ENCODE measurements at places on chromosomes 11 and 22.

GRCh38 chr11:95647871-95648270, 141.7 kb downstream of the FAM76B start:
- no peaks in the 10 kb centered on the region for H3K36me3 ChIP-seq
- no peaks in the 10 kb centered on the region for H3K4me1 ChIP-seq
- no peak for DNase-seq
- no peaks in the 10 kb centered on the region for H3K27me3 ChIP-seq
- H3K27ac ChIP-seq, result no peak overlapping the region

DNA sequence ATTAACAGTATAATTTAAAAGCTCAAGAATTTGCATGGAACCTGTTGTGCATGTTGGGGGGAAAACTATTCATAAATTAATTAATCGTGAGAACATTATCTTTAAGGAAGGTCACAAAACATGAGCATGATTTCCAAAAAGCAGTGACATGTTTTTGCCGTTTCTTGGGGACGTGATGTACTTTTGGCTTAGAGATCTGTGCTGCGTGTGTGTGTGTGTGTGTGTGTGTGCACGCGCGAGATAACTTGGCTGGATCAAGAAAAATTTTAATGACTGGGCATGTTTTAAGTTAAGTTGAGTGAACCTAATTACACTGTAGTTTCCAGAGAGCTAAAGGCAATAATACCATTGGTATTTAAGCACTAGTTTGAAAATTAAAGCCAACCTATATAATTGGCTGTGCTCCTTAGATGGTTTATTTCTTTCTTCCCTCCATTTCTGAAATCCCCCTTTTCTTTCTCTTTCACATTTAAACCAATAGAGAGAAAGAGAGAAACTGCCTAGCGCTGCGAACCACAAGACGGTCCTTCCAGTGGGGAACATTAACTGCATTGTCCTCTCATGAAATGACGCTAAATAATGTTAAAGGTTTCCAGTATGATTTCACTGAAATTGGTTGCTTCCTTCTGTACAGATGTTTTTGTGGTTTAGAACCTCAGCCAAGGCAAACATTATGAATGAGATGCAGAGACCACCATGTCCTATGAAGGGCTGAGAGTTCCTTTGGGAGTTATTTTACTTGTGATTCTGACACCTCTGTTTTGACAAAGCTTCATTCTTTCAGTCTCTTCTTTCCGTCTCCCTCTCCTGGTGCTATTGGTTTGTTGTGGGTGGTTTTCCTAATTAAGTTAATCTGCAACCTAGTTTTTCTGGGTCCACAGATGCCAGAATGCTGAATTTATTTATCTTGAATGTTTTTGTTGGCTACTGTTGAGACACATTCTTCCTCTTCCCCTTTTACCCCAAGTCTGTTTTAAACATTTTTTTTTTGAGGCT, 51.7 kb downstream of the ZBTB16 start:
- peaks cover 3% of the 10 kb centered on the region for H3K27me3 ChIP-seq
- no peak overlapping the region for H3K4me3 ChIP-seq
- no peak for DNase-seq
- H3K36me3 ChIP-seq, result no peaks in the 10 kb centered on the region
- H3K4me1 ChIP-seq, result no peaks in the 10 kb centered on the region
- no peak overlapping the region for H3K27ac ChIP-seq

GRCh38 chr11:8603696-8604077, 9.7 kb upstream of the STK33 start:
- H3K27ac ChIP-seq, result no peak overlapping the region
- no peak for DNase-seq
- H3K36me3 ChIP-seq, result no peaks in the 10 kb centered on the region
- peaks cover 5% of the 10 kb centered on the region for H3K27me3 ChIP-seq

GRCh38 chr11:90148900-90149299, 14.4 kb downstream of the NAALAD2 start:
- H3K27ac ChIP-seq, result no peak overlapping the region
- H3K4me1 ChIP-seq, result no peaks in the 10 kb centered on the region
- H3K27me3 ChIP-seq, result no peaks in the 10 kb centered on the region
- DNase-seq, result no peak
- no peak overlapping the region for H3K4me3 ChIP-seq
- H3K36me3 ChIP-seq, result no peaks in the 10 kb centered on the region

DNA sequence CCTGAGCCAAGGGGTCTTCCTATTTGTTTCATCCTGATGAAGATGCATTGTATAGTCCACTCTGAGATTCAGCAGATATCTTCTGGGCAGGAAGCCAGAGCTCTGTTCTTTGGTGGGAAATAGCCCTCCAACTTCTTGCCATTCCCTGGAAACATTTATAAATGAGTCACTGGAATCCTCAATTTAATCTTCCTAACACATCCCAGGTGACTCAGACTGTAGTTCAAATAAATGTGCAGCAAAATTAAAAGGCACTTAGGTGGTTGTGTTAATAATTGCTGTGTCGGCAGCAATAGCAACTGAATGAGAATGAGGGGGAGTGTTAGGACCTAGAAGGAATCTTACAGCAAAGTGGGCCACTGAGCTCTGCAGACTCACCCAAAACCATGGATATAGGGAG, 108.6 kb downstream of the INSC start:
- no peak for DNase-seq
- no peaks in the 10 kb centered on the region for H3K4me1 ChIP-seq
- H3K27me3 ChIP-seq, result no peaks in the 10 kb centered on the region
- no peak overlapping the region for H3K4me3 ChIP-seq
- no peaks in the 10 kb centered on the region for H3K36me3 ChIP-seq
- H3K27ac ChIP-seq, result no peak overlapping the region

DNA sequence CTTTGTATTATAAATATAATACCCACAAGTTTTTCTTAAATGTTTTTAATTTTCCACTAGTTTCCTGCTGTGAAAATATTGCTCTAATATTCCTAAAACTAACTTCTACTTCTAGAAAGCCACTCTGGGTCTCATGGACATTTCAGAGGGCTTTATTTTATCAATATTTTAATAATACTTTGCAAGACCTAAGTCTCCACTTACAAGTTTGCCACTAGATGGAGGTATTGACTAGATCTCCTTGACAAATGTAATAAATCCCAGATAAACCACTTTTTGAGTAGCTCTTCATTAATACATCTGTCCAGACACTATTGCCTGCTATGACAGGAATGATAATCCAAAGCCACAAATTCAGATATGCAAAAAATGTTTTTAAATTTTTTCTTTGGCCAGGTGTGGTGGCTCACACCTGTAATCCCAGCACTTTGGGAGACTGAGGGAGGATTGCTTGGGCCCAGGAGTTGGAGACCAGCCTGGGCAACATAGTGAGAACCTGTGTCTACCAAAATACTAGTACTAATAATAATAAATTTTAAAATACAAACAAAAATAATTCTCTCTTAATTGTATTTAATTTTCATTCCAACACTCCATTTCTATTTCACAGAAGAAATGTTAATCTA, 3.5 kb upstream of the ACAT1 start:
- H3K4me1 ChIP-seq, result peaks cover 19% of the 10 kb centered on the region
- no peak overlapping the region for H3K4me3 ChIP-seq
- no peak for DNase-seq
- H3K27ac ChIP-seq, result no peak overlapping the region
- H3K36me3 ChIP-seq, result no peaks in the 10 kb centered on the region
- H3K27me3 ChIP-seq, result no peaks in the 10 kb centered on the region

- no peaks in the 10 kb centered on the region for H3K27me3 ChIP-seq
- H3K4me3 ChIP-seq, result no peak overlapping the region
- H3K36me3 ChIP-seq, result peaks cover 9% of the 10 kb centered on the region
- DNase-seq, result peak; percentile 33
- no peak overlapping the region for H3K27ac ChIP-seq
These were observed 43.9 kb downstream of the BIRC2 start for GRCh38 chr11:102390667-102391465.

DNA sequence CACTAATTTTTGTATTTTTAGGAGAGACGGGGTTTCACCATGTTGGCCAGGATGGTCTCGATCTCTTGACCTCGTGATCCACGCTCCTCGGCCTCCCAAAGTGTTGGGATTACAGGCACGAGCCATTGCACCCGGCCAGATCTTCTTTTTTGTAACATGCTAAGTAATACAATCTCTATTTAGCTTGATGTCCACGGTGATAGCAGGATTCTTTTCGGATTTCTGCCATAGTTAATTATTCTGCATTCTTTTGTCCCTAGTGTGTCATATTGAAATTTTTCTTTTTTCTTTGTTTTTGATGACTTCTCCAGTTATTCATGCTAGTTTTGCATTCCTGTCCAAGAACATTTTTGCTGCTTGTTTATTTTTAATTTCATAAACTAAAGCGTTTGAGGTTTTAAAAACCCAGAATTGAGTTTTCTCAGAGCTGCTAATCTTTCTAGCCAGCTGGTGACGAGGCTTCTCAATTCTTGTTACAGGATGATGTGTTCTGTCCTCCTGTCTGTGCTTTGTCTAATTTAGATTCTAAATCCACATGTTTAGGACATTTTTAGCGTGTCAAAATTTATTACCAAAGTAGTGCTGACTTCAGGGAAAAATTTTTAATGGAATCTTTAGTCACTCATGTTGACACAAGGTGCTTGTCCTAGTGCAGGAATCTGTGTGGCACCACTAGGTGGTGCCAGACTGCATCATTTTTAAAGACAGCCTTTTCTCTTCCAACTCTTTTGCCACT, 21.8 kb downstream of the NF2 start:
- no peaks in the 10 kb centered on the region for H3K27me3 ChIP-seq
- no peak for DNase-seq
- H3K4me3 ChIP-seq, result no peak overlapping the region
- H3K4me1 ChIP-seq, result peaks cover 37% of the 10 kb centered on the region

- no peak overlapping the region for H3K4me3 ChIP-seq
- DNase-seq, result peak; percentile 40
- H3K4me1 ChIP-seq, result no peaks in the 10 kb centered on the region
These were observed 15.9 kb downstream of the MRGPRG start for GRCh38 chr11:3202759-3203158.

DNA sequence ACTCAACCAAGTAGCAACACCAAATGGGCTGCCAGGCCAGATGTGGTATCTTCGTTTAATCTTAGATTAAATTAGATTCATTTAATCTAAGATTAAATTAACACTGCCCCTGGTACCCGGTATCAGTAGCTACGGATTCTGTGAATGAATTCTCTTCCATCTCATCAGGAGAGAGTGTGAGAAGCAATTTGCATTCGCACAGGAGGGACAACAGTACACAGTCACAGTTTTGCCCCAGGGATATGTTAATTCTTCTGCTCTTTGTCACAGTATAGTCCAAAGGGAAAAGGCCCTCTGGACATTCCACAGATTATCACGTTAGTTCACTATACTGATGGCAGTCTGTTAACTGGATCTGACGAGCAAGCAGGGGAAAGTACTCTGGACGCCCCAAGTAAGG, 22.9 kb downstream of the ASCL2 start:
- no peaks in the 10 kb centered on the region for H3K36me3 ChIP-seq
- no peak for DNase-seq
- no peak overlapping the region for H3K4me3 ChIP-seq
- no peaks in the 10 kb centered on the region for H3K27me3 ChIP-seq
- no peaks in the 10 kb centered on the region for H3K4me1 ChIP-seq

GRCh38 chr11:92504534-92504933, 279.9 kb downstream of the FAT3 start:
- H3K27me3 ChIP-seq, result no peaks in the 10 kb centered on the region
- no peak overlapping the region for H3K4me3 ChIP-seq
- DNase-seq, result no peak

DNA sequence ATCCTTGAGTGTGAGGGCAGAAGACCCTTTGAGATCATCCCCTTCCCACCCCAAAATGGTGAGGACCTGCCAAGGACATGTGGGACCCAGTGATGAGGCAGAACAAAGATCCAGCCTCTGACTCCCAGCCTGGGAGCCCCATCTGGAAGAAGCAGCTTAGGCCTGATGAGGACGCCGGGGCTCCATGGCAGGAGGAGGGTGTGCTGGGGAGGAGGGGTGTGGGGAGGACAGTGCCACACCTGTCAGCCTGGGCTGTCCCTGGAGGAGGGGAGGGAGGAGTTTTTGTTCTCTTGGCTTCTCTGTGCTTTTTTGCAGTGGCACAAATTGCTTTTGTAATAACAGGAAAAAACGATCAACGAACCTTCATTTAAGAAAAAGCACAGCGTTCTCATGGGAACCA, 44.4 kb upstream of the DAGLA start:
- no peak overlapping the region for H3K27ac ChIP-seq
- H3K4me3 ChIP-seq, result no peak overlapping the region
- no peaks in the 10 kb centered on the region for H3K4me1 ChIP-seq
- no peaks in the 10 kb centered on the region for H3K27me3 ChIP-seq
- DNase-seq, result no peak
- no peaks in the 10 kb centered on the region for H3K36me3 ChIP-seq

DNA sequence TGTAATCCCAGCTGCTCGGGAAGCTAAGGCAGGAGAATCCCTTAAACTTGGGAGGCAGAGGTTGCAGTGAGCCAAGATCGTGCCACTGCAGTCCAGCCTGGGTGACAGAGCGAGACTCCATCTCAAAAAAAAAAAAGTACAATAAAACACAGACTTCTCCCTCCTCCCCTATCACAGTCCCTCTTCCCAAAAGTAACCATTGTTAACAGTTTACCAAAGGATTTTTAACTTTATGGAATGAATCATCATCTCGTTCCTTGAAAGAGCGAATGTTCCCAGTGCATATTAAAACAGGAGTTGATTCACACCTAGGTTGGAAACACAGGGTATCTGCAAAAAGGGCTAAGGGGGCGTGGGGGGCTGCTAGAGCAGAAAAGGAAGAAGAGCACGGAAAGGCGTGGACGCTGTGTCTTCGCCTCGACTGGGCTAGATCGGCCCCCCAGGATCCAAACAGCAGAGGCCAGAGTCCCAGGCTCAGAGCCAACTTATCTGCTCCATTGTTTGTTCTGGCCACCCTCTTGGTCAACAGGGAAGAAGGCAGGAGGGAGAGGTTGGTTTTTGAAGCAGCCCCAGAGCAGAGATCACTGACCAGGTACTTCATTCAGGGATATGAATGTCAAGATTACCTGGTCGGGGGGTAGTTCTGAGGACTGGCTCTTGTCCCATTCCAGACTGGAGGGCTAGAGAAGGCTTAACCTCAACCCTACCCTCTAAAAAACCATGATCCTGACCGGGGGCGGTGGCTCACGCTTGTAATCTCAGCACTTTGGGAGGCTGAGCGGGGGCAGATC, 2.1 kb upstream of the AHNAK start:
- peaks cover 55% of the 10 kb centered on the region for H3K4me1 ChIP-seq
- no peak for DNase-seq

DNA sequence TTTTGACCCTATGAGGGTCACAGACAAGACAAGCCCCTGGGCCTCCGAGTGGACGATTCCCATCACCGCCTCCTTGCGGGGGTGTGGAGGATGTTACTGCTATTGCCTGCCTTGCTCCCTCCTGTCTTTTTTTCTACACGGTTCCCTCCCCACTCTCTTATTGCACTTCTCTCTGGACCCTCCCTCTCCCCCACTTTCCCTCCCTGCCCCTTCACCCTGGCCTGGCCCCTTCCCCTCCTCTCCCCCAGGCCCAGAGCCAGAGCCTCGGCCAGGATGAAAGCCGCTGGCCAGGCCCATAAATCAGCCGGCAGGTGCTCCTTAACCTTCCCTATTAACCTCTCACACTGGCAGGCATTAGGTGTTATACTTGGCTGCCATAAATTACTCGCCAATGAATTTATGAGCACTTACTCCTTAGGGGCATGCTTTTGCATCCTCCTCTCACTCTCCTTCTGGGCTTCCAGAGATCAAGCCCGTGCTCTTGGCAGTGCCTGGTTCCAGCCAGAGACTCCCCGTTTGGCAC, 18.3 kb upstream of the ALX4 start:
- peaks cover 10% of the 10 kb centered on the region for H3K27me3 ChIP-seq
- DNase-seq, result no peak
- no peak overlapping the region for H3K4me3 ChIP-seq
- H3K4me1 ChIP-seq, result no peaks in the 10 kb centered on the region
- no peak overlapping the region for H3K27ac ChIP-seq

- DNase-seq, result no peak
- no peak overlapping the region for H3K27ac ChIP-seq
- H3K4me3 ChIP-seq, result no peak overlapping the region
- no peaks in the 10 kb centered on the region for H3K27me3 ChIP-seq
- H3K4me1 ChIP-seq, result peaks cover 25% of the 10 kb centered on the region
These were observed 7.6 kb downstream of the YDJC start for GRCh38 chr22:21622011-21622918.

Data from CD8-positive, alpha-beta memory T cell (primary cell).